ENCODE measurements at places on chromosomes 7 and 10. TPM values are rescaled to one million over a fixed set of nuclear protein-coding genes. Genes with fewer than 3 reads are reported as not detected.

ZNF503 gene
- polyA plus RNA-seq, result 6.0 TPM

PTPN20 gene
- 3.2 TPM for polyA plus RNA-seq

DNA sequence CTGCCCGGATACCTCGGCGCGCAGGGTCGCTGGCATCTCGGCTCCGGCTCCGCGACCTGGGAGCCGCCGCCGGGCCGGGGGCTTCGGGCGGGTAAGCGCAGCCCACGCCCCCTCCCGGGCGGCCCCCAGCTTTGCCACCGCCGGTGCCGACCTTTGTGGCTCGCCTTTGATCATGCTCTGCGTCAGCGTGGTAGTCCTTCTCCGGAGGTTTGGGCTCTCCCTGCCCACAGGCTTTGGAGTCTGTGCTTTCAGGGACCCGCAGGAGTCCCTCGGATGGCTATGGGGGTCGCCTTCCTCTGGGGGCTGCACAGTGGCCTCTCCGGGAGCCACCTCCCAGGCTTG, 7.3 kb downstream of the ATP6V1F start:
- DNase-seq, result no peak

NME8 gene
- polyA plus RNA-seq, result 1.9 TPM

THSD7A gene
- polyA plus RNA-seq, result 0.97 TPM

TMEM270 gene
- not detected for polyA plus RNA-seq
